ENCODE measurements at places on chromosomes 11 and 22.
A peak's percentile ranks its signal among the peaks of the same experiment; 100 is the strongest.

DNA sequence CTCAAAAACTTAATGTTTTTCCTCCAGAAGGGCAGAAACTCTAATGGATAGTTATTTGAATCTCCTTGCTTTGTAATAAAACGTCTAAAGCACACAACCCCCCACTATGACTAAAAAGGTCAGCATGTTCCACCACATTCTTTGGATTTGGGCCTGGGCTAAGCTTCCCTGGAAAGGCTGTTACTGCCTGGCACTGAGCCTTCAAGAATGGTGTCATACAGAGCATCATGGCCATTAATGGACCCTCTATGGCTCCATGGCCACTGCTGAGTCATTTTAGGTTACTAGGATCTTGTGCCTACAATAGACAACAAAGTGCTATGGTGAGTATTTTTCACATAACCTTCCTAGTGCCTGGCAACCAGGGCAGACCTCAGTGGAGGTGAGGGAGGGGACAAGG lies 242.6 kb upstream of the FAT3 start:
- DNase-seq: no peak

DNA sequence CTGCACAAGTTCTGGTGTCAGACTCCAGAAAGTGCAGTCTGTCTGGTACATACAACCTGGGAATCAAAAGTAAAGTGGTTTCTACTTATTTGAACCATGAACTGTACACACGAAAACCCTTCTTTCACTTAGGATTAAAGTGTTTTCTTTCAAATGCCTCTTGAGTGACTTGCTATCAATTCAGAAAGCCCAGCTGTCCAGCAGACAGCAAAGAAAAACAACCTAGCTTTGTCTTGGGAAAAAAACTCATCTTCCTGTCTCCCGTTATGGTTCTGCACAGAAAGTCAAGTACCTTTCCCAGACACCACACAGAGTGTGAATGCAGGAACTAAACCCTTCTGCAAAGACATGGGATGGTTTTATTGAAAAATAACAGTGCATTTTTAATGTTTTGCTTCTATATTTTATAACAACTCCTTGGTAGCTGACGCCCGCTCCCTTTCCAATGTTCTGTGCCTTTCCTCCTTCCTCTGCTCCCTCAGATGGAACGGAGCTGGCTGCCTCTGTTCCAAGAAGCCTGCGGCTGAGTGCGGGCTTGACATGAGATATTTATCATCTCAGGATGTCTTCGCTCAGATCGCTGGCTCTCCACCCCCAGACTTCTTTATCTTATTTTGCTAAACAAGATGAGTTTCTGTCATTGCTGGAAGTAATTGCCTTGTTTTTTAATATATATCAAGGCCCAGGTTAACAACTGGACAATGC lies 322.3 kb upstream of the B3GAT1 start:
- no peak for DNase-seq

DNA sequence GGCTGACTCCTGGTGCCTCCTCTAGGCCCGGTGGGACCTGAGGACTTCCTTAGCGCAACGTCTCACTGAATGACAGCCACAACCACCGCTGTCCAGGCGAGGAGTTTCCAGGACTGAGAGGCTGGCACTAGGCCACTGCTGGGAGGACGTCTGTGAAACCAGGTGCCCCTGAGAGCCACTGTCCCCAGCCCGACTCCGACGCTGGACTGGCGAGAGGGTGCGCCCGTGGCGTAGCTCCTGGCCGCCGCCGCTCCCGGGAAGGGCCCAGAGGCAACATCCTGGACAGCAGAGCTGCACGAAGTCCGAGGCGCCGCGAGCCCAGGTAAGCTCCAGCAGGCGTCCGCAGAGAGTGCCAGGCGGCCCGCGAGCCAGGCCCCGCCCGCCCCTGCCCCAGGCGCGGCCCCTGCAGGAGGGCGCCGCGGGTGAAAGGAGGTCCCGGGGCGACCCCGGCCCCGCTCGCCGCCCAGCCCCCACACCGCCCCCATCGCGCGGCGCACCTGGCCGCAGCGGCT lies 525 bp downstream of the DGCR2 start:
- peak; percentile 69 for DNase-seq

DNA sequence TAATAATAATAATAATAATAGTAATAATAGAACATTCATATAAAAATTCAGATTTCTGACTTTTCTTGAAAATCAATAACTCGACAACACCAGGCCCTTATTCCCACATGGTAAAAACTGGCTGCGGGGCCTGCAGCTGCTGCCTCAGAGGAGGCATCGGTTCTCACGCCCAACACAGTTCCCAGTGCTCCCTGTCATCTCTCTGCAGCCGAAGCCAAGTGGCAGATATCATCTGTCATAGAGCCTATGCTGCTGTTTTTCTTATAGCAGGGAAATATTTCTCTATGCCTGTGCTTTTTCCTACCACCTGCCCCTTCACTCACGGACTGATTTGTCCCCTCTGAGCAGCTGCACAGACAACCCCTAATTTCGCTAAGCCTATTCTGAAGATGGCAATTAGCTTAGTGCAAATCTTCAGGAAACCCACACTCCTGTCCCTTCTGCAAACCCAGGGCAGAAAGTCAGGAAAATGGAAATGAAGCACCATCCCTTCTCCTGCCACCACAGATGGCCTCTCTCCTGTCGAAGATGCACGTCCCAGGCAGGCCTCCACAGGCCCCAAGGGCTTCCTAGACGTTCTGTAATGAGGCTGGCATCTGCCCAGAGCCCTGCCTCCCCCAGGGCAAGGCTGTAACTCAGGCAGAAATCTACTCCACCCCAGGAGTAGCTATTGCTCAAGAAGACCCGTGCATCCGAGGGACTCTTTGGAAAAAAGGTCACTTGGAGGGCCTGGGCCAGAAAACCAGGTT lies 66.7 kb downstream of the SYN3 start:
- DNase-seq: no peak

DNA sequence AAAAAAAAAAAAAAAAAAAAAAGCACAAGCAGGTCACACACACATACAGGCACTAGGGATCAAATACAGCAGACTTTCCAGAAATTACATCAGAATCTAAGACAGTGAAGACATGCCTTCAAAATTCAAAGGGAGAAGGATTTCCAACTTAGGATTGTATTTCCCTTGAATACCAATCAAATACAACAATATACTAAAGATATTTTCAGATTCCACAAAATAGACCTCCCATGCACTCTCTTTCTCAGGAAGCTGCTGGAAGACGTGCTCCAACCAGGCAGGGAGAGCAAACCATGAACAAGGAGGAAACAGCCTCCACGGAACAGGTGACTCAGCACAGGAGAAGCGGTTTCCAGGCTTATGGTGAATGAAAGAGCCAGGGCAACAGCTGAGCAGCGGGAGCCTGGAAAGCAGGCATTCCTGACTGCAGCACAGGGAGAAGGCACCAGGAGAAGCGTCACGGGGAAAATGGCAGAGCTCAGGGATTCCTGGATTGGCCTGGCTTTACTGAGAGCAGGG lies 32.0 kb downstream of the TMEM184B start:
- no peak for DNase-seq

DNA sequence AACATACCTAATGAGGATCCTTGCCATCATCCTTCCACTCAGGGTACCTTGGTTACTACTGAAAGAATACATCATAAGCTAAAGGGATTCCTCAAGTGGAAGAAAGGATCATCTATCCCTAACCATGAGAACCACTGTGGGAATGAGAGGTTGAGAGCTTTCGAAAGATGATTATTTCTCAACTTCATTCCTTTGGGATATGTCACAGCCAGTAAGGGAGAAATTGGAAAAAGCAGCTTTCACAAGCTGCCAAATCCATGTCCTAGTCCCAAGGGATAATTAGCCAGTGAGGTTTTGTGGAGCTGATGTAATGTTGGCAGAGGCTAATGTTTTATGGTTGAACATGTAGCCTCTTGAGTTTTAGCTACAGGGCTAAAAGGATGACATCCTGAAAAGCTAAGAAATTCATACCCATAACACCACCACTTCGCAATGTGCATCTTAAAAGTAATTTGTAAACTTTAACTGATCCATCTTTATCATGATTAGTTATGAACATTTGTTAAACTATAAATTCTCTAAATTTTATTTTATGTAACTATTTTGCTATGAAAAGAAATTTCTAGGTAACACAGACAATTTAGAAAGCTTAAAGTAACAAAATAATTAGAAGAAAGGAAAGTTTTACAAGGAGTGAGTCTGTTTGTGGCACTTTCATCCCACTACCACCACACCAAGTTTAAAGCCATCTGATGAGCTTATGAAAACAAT lies 123.9 kb downstream of the MRTFA start:
- no peak for DNase-seq

DNA sequence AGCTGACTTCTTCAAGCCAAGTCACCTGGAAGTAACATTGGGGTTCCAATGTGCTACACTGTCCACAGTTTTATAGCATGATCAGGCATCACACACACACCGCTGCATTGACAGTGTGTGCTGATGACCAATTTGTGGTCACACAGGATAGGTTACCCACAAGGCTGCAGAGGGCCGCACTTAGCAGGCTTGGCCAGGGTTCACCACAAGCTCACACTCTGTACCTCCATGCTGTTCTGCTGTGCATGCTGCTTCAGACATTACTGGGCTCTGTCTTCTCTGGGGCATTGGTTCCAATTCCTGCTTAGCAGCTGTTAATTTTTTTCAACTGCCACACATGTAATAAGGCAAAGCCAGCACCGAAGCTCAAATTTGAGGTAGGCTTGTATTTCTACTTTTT lies 11.0 kb upstream of the NRIP3 start:
- DNase-seq: no peak

DNA sequence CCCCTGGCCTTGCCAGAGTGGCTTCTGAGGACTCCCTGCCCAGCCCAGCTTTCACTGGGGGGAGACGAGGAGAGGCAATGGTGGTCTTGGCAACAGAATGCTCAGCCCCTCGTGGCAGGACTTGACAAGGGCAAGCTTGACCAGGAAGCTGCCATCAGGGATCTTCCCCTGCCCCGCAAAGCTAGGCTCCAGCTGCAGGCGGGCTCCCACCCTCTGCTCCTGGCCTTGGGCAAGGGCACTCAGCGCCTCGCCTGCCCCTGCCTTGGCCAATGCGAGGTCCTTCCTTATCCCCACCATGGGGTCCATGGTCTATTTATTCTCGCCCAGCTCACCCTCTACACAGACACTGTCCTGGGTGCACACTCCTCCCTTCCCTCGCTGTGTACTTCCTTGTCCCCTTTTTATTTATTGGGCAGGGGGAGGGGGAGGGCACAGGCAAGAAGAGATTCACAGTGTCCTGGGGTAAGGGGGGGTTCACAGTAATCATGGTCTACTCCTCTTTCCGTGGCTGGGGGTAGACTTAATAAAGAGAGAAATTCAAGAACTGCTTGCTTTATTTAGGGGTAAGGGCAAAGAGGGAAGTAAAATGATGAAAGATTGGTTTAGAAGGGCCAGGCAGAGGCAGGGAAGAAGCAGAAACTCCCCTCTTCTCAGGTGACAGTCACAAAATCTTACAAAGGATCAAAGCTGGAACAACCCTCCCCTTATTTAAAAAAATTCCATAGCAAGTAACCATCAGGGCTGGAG lies 1.6 kb downstream of the GPHA2 start:
- no peak for DNase-seq

DNA sequence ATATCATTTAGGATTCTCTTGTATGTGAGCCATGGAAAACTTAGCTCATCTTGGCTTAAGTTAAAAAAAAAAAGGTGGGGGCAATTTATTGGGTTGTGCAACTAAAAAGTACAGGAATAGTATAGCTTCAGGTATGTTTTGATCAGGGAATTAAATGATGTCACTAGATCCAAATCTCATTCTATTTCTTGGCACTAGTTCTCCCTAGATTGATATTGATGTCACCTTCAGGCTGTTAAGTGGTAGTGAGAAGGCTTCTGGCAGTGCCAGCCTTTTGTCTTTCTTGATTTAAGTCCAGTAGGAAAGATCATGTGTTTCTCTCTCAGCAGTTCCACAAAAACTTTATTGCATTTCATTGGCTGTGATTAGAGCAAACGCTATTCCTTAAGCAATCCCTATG lies 65.0 kb upstream of the ZBED5 start:
- DNase-seq: no peak

- no peak for DNase-seq
These were observed 13.6 kb upstream of the CDC42EP1 start for GRCh38 chr22:37546437-37547250.

DNA sequence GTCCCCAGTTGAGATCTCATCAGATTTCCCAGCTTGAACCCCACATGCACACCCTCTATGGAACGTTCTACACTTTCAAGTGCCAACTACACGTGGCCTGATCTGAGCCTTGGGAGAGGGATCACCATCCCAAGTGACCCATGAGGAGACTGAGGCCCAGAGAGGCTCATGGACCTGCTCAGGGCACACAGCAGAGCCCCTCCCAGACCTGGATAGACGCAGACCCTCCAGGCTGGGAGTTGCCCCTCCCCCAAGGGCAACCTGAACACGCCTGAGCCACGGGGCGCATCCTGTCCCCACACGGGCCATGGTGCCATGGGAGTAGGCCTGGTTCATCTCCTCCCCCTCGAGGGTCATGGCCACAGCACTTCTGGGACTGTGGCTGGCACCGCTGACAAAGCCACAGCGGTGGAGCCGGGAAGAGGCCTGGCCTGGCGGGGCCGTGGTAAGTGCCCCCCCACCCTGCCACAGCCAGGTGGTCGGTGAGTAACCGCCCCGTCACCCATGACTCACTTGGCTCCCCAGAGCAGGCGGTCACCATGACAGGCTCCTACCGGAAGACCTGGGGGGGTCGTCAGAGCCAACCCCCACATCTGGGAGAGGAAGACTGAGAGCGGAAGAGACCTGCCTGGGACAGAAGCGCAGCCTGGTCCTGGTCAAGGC lies 8.1 kb downstream of the WNT7B start:
- no peak for DNase-seq

GRCh38 chr11:783581-784015 lies 6.3 kb downstream of the CEND1 start:
- no peak for DNase-seq

DNA sequence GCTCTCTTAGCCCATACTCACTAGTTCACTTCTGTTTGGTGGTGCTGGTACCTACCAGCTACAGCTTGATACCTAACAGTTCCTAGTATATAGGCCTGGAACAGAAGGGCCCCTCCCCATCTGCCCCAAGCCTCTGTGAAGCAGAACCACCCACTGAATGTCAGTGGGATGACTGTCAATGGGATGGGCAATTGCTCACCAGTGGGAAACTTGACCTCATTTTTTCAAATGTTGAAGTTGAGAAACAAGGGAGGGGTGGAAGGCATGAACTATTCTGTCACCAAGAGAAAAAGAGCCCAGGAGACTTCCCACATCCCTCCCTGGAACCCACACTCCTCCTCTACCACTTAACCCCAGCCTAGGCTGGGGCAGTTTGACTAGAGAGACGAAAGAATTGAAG lies at the start of gene NLRP10:
Gene NLRP10 (minus strand): TSS at position 62 of the 400 bp plus-strand sequence. CDS start 1,952 bp downstream, outside the sequence.
- DNase-seq: no peak

- DNase-seq: no peak
These were observed 1.0 kb upstream of the FKBP2 start for GRCh38 chr11:64239662-64240434.

Data from stimulated activated effector memory CD8-positive, alpha-beta T cell treated with anti-CD3 and anti-CD28 coated beads, Interleukin-12 subunit alpha, Interleukin-12 subunit beta, amount 100 ng/mL, for 72 hours (primary cell).